ENCODE measurements at places on chromosomes 4 and X.

DNA sequence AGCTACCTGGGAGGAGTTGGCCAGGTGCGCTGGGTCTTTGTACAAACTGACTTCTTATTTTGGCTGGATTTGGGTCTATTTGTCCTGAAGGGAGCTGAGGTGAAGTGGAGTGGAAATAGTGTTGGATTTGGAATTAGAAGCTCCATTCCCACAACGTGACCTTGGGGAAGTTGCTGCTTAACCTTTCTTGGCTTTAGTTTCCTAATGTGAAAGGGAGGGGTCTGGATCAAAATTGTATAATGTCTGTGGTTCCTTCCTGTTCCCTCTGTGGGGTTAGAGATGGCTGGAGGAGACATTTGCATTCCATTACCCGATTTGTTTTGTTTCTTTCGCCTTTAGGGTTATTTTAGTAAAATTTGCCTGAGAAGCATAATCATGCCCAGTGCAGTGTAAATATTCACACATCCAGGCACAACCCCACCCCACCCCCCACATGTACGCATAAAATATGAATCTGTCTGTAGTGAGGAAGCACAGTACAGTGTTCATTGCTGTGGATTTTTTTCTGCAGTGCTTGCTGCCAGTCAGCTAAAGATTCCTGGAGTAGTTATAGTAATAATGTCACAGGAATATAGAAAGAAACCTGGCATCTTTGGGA lies 21.5 kb downstream of the JADE1 start:
- H3K4me3 ChIP-seq = no peak overlapping the region
- peaks cover 11% of the 10 kb centered on the region for H3K4me1 ChIP-seq
- no peak overlapping the region for H3K27ac ChIP-seq
- H3K27me3 ChIP-seq = no peaks in the 10 kb centered on the region

- H3K27me3 ChIP-seq = no peaks in the 10 kb centered on the region
- no peak for DNase-seq
- H3K4me3 ChIP-seq = no peak overlapping the region
Observed at GRCh38 chr4:57044996-57045395, 65.2 kb downstream of the IGFBP7 start.

GRCh38 chrX:38409289-38409688 lies 56.9 kb downstream of the OTC start:
- H3K4me3 ChIP-seq = no peak overlapping the region
- no peak overlapping the region for H3K27ac ChIP-seq
- no peaks in the 10 kb centered on the region for H3K36me3 ChIP-seq
- DNase-seq = no peak

GRCh38 chr4:184666670-184667069 lies 17.1 kb downstream of the PRIMPOL start:
- H3K27me3 ChIP-seq = no peaks in the 10 kb centered on the region
- no peaks in the 10 kb centered on the region for H3K36me3 ChIP-seq
- H3K4me3 ChIP-seq = no peak overlapping the region
- H3K4me1 ChIP-seq = no peaks in the 10 kb centered on the region
- H3K27ac ChIP-seq = no peak overlapping the region

DNA sequence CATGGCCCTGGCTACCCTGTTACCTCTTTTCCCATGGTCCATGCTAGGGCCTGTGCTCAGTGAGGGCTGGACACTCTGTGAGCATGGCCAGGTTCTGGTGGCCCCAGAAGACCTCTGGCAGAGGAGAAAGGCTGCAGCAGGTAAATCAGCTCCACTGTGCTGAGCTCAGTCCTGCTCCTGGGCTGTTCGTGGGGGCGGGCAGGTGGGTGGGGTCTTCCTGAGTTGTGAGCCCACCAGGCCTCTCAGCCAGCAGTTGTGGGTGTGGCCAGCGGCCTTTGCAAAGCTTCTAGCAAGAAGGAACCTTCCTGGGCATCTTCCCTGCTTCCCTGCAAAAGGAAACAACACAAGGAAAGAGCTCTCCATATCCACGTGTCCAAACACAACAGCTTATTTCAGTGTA lies 85.3 kb upstream of the STX18 start:
- no peak overlapping the region for H3K4me3 ChIP-seq
- H3K27me3 ChIP-seq = no peaks in the 10 kb centered on the region
- no peak overlapping the region for H3K27ac ChIP-seq
- no peaks in the 10 kb centered on the region for H3K4me1 ChIP-seq
- no peak for DNase-seq

DNA sequence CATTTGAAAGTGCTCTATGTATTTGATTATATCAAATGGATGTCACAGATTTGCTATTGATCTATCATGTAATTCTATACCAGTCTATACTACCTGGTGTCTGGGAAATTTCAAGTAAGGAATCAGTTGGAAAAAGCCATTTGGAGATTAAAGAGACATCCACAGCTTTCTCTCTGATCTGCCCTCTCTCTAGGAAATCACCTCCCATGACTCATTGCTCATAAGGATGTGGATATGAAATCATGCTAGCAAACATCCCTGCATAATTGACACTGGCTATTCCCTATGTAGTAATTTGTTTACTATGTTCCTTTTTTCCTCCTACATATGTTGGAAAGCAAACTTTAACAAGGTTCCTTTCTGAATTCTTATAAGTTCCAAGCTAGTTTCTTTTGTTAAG lies 94.3 kb downstream of the TEX13A start:
- H3K4me3 ChIP-seq = no peak overlapping the region
- peaks cover 34% of the 10 kb centered on the region for H3K27me3 ChIP-seq
- H3K4me1 ChIP-seq = no peaks in the 10 kb centered on the region

- no peak overlapping the region for H3K4me3 ChIP-seq
- DNase-seq = no peak
- no peaks in the 10 kb centered on the region for H3K27me3 ChIP-seq
- no peaks in the 10 kb centered on the region for H3K36me3 ChIP-seq
- H3K27ac ChIP-seq = no peak overlapping the region
Observed at GRCh38 chr4:153156721-153157120, 47.5 kb upstream of the TRIM2 start.

- H3K27me3 ChIP-seq = no peaks in the 10 kb centered on the region
- no peak overlapping the region for H3K4me3 ChIP-seq
- H3K4me1 ChIP-seq = no peaks in the 10 kb centered on the region
Observed at GRCh38 chr4:160709546-160709945, 1454.3 kb downstream of the FSTL5 start.

- DNase-seq = no peak
- H3K27ac ChIP-seq = no peak overlapping the region
- no peaks in the 10 kb centered on the region for H3K4me1 ChIP-seq
- H3K36me3 ChIP-seq = no peaks in the 10 kb centered on the region
- no peak overlapping the region for H3K4me3 ChIP-seq
Observed at GRCh38 chrX:132144061-132144460, 16.2 kb upstream of the FRMD7 start.

DNA sequence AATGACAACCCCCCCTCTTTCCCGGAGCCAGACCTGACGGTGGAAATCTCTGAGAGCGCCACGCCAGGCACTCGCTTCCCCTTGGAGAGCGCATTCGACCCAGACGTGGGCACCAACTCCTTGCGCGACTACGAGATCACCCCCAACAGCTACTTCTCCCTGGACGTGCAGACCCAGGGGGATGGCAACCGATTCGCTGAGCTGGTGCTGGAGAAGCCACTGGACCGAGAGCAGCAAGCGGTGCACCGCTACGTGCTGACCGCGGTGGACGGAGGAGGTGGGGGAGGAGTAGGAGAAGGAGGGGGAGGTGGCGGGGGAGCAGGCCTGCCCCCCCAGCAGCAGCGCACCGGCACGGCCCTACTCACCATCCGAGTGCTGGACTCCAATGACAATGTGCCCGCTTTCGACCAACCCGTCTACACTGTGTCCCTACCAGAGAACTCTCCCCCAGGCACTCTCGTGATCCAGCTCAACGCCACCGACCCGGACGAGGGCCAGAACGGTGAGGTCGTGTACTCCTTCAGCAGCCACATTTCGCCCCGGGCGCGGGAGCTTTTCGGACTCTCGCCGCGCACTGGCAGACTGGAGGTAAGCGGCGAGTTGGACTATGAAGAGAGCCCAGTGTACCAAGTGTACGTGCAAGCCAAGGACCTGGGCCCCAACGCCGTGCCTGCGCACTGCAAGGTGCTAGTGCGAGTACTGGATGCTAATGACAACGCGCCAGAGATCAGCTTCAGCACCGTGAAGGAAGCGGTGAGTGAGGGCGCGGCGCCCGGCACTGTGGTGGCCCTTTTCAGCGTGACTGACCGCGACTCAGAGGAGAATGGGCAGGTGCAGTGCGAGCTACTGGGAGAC lies 1.6 kb downstream of the PCDH10 start:
- peak overlapping the region; percentile 42 for H3K4me3 ChIP-seq
- H3K27ac ChIP-seq = no peak overlapping the region
- H3K27me3 ChIP-seq = peaks cover 3% of the 10 kb centered on the region
- H3K36me3 ChIP-seq = no peaks in the 10 kb centered on the region

- H3K4me1 ChIP-seq = no peaks in the 10 kb centered on the region
- DNase-seq = no peak
- H3K36me3 ChIP-seq = no peaks in the 10 kb centered on the region
- no peak overlapping the region for H3K4me3 ChIP-seq
- no peak overlapping the region for H3K27ac ChIP-seq
- no peaks in the 10 kb centered on the region for H3K27me3 ChIP-seq
Observed at GRCh38 chr4:137347371-137347770, 184.9 kb downstream of the PCDH18 start.
